Uterus (tissue), 4 donors: ENCODE measurements at places on chromosomes 2 and 18. TPM values are rescaled to one million over a fixed set of nuclear protein-coding genes. Genes with fewer than 3 reads are reported as not detected.

GRCh38 chr2:99881901-99882591, 260.3 kb downstream of the AFF3 start:
- peak; percentile 36 for DNase-seq

GRCh38 chr2:189083606-189084005, 96.0 kb downstream of the COL5A2 start:
- DNase-seq, result no peak

DNA sequence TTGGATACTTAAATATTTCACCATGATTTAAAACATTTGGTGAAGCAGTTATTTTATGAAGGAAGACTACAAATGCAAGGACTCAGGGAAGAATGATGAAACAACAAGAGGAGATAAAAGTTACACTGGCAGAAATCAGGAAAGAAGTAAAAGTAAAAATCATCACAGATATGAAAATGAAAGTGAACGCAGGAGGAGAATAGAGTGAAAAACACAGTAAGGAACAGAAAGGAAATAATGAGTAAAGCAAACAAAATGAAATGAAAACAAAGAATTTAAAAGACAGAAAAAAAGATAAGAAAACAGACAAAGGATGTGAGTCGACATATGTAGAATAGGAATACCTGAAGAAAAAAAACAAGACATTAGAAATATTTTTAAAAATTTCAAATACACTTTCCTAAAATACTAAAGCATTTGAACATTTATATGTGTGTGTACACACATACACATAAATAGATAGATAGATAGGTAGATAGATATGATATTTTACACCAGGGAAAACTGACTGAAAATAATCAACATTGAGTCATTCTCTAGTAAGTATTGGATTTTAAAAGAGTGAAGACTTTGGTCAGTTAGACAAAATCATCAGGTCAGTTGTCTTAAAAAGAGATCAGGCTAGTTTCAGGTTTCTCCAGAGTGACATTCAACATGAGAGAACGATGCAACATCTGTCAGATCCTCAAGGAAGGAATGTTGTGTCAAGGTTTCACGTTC, 12.1 kb upstream of the KDSR start:
- DNase-seq, result no peak

DNA sequence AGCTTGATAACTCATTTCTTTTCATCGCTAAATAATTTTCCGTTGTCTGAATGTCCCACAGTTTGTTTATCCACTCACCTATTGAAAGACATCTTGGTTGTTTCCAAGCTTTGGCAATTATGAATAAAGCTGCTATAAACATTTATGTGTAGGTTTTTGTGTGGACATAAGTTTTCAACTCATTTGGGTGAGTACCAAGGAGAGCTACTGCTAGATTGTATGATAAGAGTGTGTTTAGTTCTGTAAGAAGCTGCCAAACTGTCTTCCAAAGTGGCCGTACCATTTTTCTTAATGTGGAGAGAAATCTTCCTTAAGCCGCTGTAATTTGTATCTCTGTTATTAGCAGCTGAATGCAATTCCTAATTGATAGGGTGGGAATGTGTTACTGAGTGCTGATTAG, 11.4 kb upstream of the CTIF start:
- DNase-seq, result no peak

DNA sequence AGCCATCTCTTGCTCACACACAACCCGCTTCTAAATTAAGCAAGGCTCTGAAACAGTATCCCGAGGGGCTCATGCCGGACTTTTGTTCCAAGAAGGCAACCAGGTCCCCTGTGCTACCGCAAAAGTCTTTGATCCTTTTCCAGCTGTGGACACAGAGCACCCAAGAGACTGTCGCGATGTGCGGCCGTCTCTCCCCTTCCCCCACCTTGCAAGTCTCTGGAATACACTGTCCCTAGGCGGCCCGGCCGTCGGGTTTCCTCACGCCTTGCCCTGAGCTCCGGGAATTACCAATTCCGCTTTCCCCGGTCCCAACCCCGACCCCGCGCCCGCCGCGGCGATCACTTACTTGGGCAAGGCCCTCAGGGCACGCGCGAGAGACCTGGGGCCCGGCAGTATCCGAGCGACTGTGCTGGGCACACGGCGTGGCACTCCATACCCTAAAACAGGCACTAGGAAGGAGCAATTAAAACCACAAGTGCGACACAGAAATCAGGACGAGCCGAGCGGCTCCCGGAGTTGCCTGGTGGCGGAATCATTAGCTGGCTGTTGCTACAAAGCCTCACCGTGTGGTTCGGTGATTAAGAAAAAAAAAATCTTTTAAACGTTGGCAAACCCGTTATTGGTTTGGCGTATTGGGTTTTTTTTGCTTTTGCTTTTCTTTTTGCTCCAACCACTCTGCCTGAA, 2.2 kb upstream of the DLX1 start:
- DNase-seq, result no peak

LINC00305 gene
- total RNA-seq, result not detected
